ENCODE measurements at places on chromosomes 13 and 19.

- no peak for DNase-seq
Observed at GRCh38 chr19:56142897-56143434, 1.9 kb downstream of the ZNF444 start.

GRCh38 chr13:51818781-51819511 lies 15.0 kb upstream of the DHRS12 start:
- no peak for DNase-seq

DNA sequence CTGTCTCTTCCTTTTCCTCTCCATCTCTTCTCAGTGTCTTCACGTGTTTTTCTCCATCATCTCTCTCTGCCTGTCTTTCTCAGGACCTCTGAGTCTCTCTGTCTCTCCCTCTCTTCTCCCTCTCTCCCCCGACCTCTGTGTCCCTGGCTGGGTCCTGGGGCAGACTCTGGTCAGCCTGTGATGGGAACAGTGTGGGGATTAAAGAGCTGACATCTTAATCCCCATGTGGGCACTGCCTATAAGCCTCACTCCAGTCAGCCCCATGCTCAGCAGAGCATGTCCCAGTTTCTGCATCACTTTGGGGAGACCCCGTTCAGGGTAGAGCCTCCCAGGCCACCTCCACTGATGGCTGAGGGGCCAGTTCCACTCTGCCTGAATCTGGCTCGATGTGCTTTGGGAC lies 16.2 kb downstream of the EGLN2 start:
- no peak for DNase-seq

GRCh38 chr13:106343836-106344235 lies 191.6 kb downstream of the EFNB2 start:
- DNase-seq: no peak

DNA sequence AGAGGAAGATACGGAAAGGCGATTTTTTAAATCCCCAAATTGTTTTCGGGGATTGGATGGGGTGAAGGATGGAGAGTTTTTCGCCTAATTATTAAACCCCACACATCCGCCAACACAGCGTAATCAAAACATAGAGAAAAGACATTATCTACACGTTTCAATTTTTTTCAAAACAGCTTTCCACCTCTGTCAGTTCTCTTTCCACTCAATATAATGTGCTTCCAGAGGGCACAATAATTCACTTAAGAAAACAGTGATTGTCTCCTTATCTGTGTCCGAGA lies 435 bp upstream of the OBI1 start:
- no peak for DNase-seq

- no peak for DNase-seq
Observed at GRCh38 chr19:45117167-45117594, 24.2 kb downstream of the PPP1R37 start.

- DNase-seq: no peak
Observed at GRCh38 chr13:45873491-45874325, 22.2 kb upstream of the SIAH3 start.

DNA sequence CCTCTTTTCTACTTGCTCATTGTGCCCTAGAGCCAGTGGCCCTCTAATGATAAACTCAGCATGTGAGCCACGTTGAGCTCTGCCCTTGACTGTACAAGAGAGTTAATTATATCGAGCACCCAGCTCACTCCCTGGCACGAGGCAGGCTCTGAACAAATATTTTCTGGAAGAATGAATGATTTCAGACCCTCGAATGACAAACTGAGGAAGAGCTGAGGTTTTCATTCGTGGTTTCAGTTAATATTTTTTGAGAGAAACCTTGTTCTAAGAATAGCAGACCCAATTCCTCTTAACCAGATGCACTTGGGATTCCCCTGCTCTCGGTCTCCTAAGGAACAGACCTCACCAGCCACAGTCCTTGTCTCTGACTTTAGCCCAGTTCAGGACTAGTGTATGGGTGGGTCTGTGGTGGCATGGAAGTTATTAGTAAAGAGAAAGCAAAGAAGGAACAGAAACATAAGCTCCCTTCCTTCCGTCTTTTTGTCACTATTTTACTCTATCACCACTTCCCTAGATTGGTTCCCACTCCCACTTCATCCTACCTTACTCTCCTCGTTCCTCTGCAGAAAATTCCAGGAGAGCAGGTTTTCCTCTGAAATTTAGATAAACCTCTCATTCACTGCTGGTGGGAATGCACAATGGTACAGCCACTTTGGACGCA lies 22.1 kb upstream of the WDFY2 start:
- no peak for DNase-seq

- DNase-seq: no peak
Observed at GRCh38 chr19:5132206-5132560, 163.3 kb downstream of the KDM4B start.

GRCh38 chr13:107375701-107376340 lies 807.9 kb upstream of the ARGLU1 start:
- no peak for DNase-seq

GRCh38 chr13:110812121-110812868 lies 98.8 kb downstream of the ING1 start:
- DNase-seq: peak; percentile 39

- DNase-seq: no peak
Observed at GRCh38 chr13:70694996-70695715, 586.9 kb upstream of the KLHL1 start.

GRCh38 chr19:53865918-53866864 lies 1.5 kb upstream of the MYADM start:
- DNase-seq: no peak

- DNase-seq: no peak
Observed at GRCh38 chr19:38563475-38563874, 54.3 kb downstream of the MAP4K1 start.

DNA sequence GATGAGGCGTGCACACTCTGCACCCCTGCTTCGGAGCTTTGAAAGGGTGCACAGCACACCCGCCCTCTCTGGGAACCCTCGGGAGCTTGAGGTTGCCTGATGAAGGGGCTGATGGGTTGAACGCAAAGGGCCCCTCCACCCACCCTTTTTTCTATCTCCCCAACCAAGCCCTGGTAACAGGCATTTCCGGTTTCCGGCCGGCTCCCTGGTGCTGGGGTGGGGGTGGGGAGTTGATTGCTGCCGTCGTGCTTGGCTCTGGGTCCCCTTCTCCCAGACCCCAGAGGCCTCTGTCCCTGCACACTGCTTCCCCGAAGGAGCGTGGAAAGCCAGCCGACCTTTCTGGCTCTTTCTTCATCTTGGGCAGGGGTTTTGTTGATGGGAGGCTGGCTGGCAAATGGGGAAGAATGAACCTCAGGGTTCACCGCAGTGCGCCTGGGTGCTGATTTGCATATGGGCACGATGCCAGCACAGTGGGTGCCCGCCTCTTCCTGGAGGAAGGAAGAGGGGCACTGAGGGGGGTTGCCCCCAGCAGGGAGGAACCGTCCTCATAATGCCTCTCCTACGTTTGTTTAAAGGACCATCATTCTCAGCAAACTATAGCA lies 29.1 kb downstream of the VAV1 start:
- DNase-seq: no peak

GRCh38 chr13:112347986-112348385 lies 28.2 kb upstream of the SPACA7 start:
- no peak for DNase-seq

DNA sequence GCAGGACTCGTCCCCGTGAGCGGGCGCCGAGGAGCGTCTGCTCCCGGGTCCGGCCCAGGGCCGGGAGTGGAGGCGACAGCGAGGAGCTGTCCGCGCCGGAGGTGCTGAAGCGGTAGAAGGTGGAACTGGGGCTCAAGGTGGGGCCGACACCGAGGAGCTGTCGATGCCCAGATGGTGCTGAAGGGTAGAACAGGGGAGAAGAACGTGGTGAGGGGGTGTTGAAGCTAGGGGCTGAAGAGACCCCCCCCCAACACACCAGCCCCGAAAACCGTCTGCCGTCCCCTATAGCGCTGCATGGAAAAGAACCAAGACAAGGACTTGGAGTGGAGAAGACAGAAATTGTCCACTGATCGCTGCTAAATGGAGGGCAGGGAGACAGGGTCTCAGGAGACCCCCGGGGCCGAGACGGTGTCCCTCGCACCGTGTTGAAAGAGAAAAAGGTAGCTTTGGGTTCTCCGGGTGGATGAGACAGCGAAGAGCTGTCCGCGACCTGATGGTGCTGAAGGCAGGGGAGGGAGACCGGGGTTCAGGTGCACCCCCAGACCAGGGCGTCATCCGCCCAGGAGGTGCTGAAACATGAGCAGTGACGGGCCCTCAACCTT lies 7.1 kb upstream of the PDE4C start:
- peak; percentile 74 for DNase-seq
